ENCODE measurements at places on chromosomes 1 and 21. TPM values are rescaled to one million over a fixed set of nuclear protein-coding genes. Genes with fewer than 3 reads are reported as not detected.

TMOD4 gene
- total RNA-seq = 3.8 TPM

DNA sequence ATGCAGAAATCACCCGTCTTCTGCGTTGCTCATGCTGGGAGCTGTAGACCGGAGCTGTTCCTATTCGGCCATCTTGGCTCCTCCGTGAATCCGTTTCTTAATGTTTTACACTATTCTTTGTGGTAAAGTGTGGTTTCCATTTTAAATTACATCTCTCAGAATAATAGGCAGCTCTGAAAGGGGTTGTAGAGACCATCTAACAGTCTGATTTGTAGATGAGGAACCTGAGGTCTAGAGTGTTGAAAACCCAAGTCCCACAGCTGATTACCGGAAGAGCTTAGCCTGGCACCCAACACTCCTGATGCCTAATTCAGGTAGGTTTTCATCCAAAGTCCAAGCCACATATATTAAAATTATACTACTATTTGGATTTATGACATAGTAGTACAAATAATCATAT lies 144.0 kb downstream of the LEPR start:
- DNase-seq = no peak

CR1L gene
- total RNA-seq = not detected

MYBPH gene
- not detected for total RNA-seq

DNA sequence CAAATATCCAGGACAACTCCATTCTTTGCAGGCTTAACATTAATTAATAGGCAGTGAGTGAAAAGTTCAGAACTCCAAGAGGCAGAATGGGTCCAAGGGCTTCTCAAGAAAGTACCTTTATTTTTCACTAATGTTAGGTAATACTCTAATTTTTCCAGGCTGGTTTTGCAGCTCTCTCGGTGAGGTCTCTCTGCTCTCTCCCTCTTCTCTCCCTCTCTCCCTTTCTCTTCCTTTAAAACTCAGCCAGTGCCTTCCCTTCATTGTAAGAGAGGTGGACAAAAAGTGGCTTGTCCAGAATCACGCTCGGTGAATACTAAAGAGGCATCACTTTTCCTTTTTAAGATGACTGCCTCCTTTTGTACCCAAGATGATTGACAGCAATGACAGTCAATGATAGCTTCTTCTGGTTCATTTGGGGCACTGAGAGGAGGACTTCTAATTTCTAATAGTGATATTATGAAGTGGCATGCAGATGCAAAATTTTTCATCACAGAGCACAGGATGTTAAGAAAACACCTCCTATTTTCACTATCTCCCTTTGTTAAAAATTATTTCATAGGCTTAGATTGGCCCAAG lies 1.3 kb upstream of the CHI3L1 start:
- DNase-seq = no peak

DNA sequence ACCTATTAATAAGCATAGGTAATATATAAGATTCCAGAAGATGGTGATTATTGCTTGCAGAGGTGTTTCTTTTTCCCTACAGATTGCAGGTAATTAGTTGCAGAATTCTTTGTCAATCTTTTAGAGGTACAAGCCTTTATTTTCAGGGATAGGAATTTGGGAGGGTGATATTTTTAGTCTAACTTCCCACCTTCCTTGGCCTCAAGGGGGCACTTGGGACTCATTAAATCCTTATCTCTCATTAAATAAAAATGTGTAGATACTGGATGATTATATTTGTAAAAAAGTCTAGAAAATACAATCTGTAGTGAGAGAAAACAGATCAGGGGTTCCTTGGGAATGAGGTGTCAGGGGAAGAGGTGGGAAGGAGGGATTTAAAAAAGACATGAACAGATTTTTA lies 179.2 kb downstream of the PATJ start:
- DNase-seq = no peak

RPS6KA1 gene
- total RNA-seq = 215 TPM

GRCh38 chr1:220970311-220970710 lies 91.1 kb downstream of the HLX start:
- DNase-seq = no peak

GRCh38 chr1:41277371-41277975 lies 35.4 kb upstream of the SCMH1 start:
- DNase-seq = no peak

MNDA gene
- total RNA-seq = 7.0 TPM

GRCh38 chr1:45892068-45892785 lies 88.8 kb downstream of the MAST2 start:
- no peak for DNase-seq

GRCh38 chr21:29334717-29335428 lies 36.2 kb downstream of the BACH1 start:
- no peak for DNase-seq

HTR6 gene
- not detected for total RNA-seq
